ENCODE measurements at places on chromosomes 7 and 10. TPM values are rescaled to one million over a fixed set of nuclear protein-coding genes. Genes with fewer than 3 reads are reported as not detected.

CTNNA3 gene
- not detected for total RNA-seq

SAMD9 gene
- 27.3 TPM for total RNA-seq

FAM25A gene
- not detected for total RNA-seq

ENTPD1 gene
- total RNA-seq, result 111 TPM

MYO1G gene
- total RNA-seq, result 465 TPM

ADARB2 gene
- total RNA-seq, result not detected

EZH2 gene
- total RNA-seq, result 113 TPM

FBXL15 gene
- 22.0 TPM for total RNA-seq

TCF7L2 gene
- 10.3 TPM for total RNA-seq

SFXN3 gene
- 21.1 TPM for total RNA-seq

SHTN1 gene
- not detected for total RNA-seq

- no peak for DNase-seq
Measured at GRCh38 chr10:66564287-66564686, 361.5 kb upstream of the LRRTM3 start.

GRCh38 chr7:74606101-74606908, 51.2 kb upstream of the GTF2I start:
- no peak for DNase-seq

- DNase-seq, result no peak
Measured at GRCh38 chr7:7719236-7719635, 829 bp upstream of the RPA3 start.

- DNase-seq, result no peak
Measured at GRCh38 chr7:42605406-42606192, 306.3 kb downstream of the C7orf25 start.

DNA sequence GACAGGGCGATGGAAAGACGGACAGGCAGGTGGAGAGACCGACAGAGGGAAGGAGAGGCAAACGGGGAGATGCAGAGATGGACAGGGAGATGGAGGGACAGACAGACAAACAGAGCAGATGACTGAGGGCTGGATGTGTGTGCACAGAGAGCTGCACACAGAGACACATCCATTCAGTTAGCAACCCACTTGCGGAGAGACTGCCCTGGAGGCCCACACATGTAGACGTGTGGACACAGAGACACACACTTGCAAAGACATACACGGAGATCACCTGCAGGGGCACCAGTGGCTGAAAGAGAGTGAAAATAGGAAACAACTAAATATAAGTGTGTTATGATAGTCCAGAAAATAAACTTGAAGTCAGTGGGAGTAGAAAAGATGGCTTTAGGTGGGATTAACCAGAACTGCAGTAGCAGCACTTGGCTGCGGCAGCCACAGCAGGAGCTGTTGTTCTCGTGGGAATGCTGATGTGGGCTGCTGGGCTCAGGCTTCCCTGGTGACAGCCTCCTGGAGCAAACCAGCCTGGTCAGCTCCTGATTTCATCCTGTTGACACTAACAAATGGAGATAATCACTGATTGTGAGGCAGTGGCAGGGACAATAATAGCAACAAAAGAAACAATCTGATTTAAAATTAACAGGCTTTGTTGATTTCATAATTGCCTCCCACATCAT, 134.1 kb downstream of the CCNY start:
- no peak for DNase-seq

- DNase-seq, result no peak
Measured at GRCh38 chr10:31830887-31831286, 97.7 kb downstream of the ARHGAP12 start.

- no peak for DNase-seq
Measured at GRCh38 chr7:42002654-42003053, 234.4 kb downstream of the GLI3 start.

DNA sequence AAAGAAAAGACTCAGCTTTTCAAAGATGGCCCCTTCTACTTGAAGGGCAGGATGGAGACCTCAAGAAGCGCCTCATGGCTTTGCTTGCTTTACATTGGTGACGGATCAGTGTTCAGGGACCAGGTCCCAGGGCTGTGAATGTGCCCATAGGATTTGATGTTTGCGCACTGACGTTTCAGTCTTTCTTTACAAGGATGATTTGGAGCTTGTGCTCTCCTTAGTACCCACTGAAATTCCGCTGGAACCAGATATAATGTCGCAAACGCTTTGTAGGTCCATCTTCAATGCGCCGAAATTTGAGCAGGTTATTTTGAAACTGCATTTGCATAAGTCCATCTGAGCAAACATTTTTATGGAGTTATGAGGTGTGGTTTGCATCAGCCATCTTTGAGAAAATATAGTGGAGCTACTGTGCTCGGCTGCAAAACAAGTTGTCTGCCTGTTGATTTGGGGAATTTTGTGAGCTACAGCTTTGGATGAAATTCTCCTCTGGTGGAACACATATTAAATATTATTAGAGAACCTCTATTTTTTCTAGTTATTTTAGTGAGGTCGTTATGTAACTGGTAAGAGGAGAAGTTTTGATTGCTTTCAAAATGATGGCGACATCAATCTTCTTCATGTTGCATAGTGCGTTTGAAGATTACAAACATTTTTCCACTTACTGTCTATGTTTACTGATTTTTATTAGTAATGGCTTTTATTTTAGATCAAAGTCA, 2.4 kb downstream of the RBM20 start:
- no peak for DNase-seq

- DNase-seq, result no peak
Measured at GRCh38 chr7:155685791-155686160, 41.3 kb downstream of the RBM33 start.
